GM18507 (cell line): ENCODE measurements at places on chromosomes 3 and 15.

DNA sequence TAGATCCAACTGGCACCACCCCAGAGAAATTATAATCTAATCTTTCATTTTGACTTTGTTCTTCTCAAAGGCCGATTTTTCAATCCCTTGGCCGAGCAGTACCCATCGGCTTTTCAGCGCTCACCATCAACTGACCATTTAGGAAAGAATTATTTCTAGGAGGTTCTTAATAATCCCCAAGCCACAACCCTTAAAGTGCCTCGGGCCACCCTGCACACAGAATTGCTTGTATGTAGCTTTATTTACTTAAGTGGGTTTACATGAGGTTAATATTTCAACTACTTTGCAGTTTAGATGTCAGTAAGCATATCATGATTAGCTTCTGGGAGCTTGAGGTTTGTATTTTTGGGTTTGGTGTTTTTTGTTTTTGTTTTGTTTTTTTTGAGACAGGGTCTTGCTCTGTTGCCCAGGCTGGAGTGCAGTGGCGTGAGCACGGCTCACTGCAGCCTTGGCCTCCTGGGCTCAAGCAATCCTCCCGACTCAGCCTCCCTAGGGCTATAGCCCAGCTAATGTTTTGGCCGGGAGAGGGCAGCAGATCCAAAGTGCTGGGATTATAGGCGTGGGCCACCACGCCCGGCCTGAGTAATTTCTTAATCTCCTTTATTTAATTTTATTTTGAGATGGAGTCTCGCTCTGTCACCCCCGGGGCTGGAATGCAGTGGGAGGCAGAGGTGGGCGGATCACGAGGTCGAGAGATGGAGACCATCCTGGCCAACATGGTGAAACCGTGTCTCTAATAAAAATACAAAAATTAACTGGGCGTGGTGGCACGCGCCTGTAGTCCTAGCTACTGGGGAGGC lies 801 bp upstream of the CDAN1 start:
- no peak for DNase-seq

DNA sequence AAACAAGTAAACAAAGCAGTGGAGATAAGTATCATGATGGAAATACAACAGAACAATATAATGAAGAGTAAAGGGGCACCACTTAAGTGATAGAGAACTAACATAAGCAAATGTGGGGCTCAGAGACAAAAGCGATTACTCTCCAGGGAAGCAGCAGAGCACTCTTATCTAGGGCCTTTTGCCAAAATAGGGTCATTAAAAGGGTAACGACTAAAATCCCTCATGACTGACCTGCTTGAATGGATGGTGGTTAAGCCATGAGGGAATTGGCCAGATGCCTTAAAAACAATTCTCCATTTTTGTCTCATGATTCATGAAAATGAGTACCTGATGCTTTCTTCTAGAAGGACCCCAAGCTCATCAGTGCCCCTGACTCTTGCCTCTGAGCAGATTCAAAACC lies 3.2 kb upstream of the SLC7A14 start:
- DNase-seq: no peak

GRCh38 chr3:62373714-62374333 lies 474 bp upstream of the FEZF2 start:
- no peak for DNase-seq

DNA sequence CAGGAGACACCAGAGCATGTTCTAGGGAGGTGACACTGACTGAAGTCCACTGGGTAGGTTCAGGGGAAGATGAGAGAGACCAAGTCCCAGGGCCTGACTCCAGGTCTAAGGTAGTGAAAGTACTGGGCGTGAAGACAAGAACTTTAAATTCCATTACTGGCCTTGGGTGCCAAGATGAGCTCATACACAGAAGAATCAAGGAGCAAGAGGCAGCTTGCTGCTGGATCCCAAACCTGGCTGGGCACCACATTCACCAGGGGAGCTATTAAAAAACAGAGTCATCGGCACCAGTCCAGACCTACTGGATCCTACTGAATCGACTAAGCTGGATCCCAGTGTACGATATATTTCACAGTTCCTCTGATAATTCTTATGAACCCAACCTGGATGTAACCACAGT lies 42.1 kb upstream of the ATG7 start:
- no peak for DNase-seq

- DNase-seq: no peak
Measured at GRCh38 chr3:54970895-54971294, 43.0 kb upstream of the LRTM1 start.

GRCh38 chr3:187809612-187809991 lies 64.3 kb upstream of the BCL6 start:
- DNase-seq: no peak
